ENCODE measurements at places on chromosomes 2 and 18.

DNA sequence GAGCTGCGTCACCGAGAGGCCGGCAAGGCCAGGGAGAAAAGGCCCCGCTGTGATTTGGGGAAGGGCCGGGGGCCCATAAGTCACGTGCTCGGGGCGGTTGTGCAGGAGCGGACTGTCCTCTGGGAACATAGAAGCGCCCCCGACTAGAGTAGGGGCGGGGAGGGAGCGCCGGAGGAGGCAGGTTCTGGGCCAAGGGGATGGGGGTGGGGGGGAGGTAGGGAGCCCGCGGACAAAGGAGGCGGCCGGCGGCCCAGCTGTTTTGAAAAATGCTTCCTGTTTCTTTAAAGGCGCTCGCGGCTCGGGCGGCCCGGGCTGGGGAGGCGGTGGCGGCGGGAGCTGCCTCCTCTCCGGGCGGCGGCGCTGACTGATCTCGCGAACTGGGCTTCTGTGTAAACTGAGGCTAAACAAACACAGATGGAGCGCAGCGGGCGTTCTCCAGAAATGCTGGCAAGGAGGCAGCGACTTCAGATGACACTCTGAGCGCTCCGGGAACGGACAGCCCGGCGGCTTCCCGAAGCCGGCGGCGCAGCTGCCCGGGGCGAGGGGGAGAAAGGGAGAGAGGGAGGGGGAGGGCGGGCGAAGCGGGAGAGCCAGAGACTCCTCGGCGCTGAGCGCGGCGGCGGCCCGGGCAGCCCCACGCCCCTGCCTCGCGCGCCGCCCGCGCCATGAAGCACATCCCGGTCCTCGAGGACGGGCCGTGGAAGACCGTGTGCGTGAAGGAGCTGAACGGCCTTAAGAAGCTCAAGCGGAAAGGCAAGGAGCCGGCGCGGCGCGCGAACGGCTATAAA lies at the start of gene ATOH8:
TSS of gene ATOH8 (plus strand) at position 467 of the 788 bp plus-strand sequence. CDS start at position 666, 199 bp downstream.
- DNase-seq = no peak

DNA sequence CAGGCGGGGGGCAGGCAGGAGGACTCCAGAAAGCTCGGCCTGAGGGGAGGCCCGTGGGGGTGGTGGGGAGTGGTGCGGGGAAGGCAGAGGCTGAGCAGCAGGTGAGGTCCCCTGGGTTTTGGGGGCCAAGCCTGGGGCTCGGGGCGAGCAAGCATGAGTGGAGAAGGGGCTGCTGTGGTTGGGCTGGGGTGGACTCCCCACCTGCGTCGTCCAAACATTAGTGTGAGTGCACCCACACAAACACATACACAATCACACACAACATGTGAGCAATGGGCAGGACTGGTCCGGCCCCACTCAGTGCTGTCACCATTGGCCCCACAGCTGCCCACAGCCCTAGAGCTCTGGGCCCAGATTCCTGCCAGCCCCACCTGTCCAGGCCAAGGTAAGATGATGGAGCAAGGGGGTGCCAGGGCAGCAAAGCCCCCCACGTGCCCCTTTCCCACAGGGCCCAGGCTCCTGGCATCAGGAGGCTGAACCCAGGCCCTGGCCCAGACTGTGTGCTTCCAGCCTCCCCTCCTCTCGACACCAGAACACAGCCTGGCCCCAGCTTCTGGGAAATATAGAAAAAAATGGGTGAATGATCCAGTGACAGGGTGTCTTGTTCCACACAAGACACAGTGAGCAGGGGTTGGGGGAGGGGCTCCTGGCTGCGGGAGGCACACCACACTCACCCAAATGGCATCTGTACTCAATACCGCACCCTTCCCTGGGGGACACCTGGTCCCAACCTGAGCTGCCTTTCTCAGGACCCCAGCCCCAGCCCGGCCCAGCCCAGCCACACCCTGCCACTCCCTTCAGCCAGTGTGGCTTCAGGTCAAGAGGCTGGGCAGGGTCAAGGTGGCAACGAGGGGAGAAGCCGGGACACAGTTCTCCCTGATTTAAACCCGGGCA lies 463 bp upstream of the ALPP start:
- no peak for DNase-seq

- DNase-seq = no peak
These were observed 54.3 kb upstream of the NDUFV2 start for GRCh38 chr18:9048236-9048635.

- no peak for DNase-seq
These were observed 178.8 kb downstream of the ACKR3 start for GRCh38 chr2:236748385-236748784.

DNA sequence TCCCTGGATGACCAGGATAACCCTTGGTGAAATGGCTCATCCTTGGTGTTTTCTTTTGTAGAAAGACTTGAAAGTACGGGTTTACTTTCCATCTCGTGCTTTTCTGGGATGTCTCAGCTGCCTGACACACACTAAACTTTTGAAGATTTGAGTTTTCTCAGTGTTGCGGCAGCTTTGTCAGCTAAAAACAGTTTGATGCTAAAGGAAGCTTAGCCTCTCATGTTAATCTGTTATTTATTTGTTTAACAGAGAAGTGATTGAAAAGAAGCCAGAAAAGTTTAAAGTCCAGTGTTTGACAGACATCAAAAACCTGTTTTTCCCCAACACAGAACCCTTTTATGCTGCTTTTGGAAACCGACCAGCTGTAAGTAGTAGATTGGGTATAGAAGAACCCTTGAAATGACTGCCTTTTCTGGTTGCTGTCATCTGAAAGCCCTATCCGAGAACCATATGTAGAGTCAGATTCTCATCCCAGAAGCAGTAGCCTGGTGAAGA lies 72.8 kb downstream of the LPIN1 start:
- no peak for DNase-seq

- no peak for DNase-seq
These were observed 936.6 kb upstream of the FANCL start for GRCh38 chr2:59177748-59178147.

DNA sequence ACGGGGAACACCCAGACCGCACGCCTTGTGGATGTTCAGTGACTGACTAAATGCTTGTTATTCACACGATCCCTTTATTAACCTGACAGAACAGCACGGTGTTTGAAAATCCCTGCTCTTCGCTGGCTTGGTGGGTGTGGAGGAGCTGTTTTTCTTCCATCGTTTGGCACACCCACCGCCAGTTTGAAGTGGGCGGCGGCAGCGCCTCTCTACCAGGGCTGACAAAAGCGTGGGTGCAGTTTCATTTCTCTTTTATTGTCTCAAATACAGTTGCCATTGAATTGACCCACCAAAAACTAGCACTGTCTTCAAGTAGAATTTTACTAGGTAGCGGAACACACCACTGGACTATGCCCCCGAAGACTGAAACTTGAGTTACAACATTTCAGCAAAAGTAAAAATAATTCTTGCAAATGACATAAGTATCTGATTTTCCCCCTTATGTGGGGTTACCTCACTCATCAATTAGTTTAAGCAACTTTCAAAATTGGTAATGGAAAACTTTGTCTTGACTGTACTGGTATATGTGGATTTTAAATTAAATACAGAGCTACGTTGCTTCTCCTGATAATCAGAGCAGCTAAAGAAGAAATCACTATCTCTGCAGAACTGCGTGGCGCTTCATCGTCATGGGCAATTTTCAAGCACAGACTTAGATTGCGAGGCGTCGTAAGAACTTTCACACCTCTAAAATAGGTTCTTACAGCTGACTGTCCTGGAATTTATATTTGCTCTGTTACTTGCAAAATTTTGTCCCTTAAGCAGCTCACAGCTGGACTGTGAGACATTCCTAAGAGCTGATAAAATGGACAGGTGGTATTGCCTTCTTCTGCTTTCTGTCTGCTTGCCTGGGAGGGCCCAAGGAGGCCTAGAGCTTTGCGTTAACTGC lies 60.9 kb downstream of the LDLRAD4 start:
- no peak for DNase-seq
